ENCODE measurements at places on chromosomes 2 and 18.

DNA sequence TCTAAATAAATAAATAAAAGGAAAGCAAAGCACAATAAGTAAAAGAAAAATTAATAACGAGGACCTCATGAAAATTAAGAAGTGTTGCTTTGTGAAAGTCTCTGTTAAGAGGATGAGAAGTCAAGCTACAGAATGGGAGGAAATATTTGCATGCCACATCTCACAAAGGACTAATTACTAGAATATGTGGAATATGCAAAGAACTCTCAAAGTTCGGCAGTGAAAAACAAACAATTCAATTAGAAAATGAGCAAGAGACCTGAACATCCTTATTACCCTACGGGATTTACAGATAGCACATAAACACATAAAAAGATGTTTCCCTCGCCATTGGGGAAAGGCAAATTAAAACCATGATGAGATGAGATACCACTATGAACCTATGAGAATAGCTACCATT lies 23.3 kb downstream of the CYP26B1 start:
- DNase-seq = no peak

- no peak for DNase-seq
Measured at GRCh38 chr2:180555391-180555965, 424.9 kb upstream of the UBE2E3 start.

- no peak for DNase-seq
Measured at GRCh38 chr2:48607307-48608014, 10.2 kb upstream of the GTF2A1L start.

DNA sequence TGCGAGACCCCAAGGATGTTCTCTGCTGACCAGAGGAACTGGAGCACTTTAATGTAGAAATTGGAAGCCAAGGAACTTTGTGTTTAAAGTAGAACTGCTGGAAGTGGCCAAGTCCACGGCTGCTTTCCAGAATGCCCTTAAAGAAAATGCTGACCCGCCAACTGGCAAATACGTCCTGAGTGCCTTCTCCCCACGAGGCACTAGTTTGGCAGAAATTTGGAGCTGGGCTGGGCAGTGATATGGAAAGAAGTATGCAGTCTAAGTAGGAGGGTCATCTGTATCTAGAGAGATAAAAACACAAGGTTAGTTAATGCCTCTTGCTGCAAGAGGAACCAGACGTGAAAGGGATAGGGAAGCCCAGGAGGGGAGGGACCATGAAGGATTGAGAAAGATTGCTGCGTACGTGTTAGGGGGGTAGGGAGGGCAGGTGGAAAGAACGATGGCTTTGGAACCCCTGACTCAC lies 59.3 kb upstream of the RFX8 start:
- DNase-seq = no peak

DNA sequence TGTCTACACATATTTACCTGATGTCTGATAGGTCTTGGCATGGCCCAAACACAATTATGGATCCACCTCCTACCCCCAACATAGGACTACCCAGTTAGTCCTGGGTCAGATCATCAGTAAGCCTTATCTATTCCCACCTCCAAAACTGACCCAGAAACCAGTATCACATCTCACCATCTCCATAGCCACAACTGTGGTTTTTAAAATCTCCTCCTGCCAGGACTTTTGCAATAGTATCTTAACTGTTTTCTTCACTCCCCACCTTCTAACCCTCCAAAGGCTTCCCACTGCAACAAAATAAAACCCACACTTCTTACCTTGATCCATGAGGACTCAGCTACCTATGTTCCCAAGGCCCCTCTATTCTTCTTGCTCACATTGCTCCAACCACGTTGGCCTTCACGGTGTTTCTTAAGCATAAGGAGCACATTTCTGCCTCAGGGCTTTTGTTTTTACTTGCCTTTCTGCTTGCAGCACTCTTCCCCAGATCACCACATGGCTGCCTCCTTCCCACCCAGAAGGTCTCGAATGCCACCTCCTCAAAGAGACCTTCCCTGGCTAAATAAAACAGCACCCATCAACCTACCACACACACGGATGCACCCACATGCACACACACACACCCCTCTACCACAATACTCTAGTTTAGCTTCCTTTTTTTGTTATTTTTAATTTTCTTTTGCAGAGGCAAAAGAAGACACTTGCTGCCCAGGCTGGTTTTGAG lies 125.9 kb upstream of the SLC1A4 start:
- no peak for DNase-seq

DNA sequence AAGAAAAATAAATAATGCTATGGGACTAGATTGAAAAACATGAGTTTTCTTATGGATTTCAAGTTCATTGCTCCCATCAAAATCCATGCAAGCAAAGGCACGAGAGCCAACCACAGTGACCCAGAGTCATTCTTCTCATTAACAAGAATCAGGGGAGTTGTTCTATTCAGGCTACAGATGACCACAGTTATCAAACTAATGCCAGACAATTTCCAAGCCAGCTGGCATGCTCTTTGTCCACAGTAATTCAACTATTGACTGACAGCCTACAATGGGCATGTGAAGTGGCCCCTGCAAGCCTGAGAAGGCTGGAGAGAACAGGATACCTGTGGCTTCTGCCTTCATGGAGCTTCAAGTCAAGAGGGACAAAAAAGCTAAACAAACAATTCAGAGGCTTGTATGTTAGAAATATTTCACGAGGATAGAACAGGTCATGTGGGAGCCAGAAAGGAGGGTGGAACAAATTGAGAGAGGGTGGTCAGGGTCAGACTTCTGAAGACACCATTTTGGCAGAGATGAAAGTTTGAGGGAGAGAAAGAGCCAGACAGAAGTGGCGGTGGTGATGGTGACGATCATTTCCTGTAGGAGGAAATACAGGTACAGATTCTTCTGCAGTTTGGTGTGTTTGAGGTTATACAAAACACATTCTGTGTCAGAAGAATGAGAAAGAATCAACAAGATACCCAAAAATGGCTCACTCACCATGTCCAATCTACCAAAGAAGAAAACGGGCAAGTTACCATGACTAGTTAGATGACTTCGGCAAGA lies 732.4 kb downstream of the RNF144A start:
- no peak for DNase-seq

DNA sequence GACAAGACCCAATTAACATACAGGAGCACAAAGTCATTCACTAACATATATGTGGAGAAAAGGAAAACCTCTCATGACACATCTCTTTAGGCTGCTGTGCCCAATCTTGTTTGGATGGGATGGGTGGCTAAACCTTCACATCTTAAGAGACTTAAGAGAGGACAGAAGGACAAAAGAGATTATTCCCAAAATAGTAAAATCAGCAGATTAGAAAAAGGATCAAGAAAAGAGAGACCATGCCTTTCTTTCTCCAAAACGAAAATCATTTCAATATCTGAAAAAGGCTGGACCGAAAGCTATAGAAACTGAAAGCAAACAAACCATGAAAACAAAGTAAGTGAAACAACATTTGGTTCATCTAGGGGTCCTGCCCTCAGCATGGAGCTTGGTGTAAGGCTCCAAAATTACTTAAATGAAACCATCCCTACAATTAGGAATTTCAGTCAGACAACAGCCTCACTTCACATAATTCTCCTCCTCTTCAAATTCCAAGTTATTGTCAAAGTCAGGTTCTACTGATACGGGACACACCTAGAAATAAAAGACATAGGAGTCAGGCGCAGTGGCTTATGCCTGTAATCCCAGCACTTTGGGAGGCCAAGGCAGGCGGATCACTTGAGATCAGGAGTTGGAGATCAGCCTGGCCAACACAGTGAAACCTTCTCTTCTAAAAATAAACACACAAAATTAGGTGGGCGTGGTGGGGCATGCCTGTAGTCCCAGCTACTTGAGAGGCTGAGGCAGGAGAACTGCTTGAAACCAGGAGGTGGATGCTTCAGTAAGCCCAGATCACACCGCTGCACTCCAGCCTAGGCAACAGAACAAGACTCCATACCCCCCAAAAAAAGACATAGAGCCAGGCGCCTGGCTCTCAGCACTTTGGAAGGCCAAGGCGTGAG lies 5.2 kb downstream of the STARD7 start:
- DNase-seq = no peak

- no peak for DNase-seq
Measured at GRCh38 chr2:28305202-28305601, 87.5 kb upstream of the FOSL2 start.

GRCh38 chr2:146992057-146992456 lies 852.8 kb upstream of the ACVR2A start:
- no peak for DNase-seq

- DNase-seq = peak; percentile 17
Measured at GRCh38 chr18:63131106-63131958, 188.2 kb downstream of the BCL2 start.

GRCh38 chr2:104462731-104463130 lies 391.2 kb upstream of the POU3F3 start:
- DNase-seq = no peak

- no peak for DNase-seq
Measured at GRCh38 chr2:197801033-197801432, 3.4 kb upstream of the PLCL1 start.

DNA sequence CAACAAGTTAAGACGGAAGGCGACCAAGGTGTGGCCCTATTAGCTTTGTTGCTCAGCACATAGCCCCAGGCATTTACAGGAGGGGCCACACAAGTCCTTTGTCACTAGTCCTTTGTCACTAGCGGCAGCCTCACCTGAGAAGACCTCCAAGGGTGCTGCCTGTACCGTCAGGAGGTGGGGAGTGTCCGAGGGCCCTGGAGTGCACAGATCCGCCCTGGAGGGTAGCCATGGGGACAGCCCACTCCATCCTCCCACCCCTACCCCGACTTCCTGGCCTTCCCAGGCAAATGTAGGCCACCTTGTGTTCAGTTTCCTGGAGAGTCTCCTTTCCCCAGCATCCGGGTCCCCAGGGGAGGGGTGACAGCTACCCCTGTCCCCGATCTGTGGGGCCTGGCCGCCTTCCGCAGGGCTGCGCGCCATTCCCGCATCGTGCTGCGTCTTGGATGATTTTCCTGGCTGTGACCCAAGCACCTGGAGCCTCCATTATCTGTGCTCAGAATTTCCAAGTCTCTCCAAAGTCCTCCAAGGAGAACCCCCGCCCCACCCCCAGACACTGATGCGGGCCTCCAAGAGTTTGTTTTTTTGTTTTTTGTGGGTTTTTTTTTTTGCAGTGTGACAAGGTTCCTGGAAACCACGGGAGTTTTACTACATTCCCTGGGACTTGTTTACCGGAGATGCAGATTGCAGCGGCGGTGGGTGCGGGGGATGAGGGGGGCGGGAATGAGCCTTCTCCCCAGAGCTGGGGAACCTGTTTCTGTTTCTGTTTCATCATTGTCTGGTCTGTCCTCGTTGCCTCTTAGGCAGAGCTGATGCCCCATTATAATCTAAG lies 28.6 kb downstream of the TEX44 start:
- no peak for DNase-seq

- DNase-seq = no peak
Measured at GRCh38 chr2:2787301-2787907, 456.3 kb upstream of the MYT1L start.

GRCh38 chr2:129894616-129895015 lies 84.8 kb upstream of the RAB6C start:
- DNase-seq = no peak

GRCh38 chr2:238585836-238586821 lies 159.4 kb downstream of the ASB1 start:
- DNase-seq = no peak

DNA sequence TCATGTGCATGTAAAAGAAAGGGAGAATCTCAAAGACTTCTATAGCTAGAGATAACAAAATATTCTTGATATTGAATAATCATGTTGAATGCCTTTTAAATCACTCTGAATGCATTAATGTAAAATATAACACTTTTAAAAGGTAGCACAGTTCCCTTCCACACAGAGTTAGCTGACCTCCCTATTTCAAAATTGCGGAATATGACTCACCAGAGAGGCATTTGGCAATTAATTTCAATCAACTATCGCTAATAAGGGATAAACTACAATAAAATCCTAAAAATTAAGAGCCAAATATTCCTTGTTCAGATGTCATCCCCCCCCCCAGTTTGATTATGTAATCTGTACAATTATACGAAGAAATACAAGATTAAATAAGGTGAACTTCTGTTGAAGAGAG lies 29.3 kb downstream of the ZC3H15 start:
- no peak for DNase-seq

DNA sequence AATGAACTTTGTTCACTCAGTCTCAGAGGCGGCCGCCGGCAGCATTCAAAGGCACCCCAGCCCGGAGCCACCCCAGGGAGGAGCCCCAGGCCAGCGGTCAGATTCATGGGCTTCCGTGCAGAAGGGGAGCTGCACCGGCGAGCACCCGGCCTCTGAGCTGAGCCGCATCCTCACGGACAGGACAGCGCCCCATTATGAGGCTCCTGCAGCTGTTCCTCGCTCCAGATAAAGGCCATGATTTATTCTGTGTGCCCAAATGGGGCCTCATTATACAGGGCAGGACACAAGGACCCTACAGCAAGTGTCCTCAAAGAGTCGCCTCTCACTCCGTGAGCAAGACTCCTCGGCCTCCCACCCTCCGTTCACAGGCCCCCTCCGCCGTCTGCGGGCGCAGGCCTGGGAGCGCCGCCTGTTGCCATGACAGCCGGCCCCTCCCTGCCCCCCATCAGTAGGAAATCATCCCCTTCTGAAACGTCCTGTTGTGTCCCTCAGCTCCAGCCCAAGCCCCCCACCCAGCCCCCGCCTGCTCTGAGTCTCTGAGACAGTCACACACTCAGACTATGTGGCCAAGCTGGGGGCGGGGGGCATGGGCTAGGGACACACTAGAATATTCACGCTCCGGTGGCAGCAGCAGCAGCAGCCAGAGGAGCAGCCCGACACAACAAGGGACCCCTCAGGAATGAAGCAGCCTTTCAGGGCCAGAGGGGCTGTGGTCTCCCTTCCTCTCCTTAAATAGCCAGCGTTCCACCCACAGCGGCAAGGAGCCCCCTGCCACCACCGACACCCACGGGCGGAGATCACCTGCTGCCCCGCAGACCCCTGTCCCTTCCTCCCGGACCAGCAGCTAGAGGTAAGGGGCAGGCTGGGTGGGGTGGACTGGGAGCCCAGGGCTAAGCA lies at the start of gene GPR17:
Gene GPR17 (plus strand): TSS at position 759 of the 897 bp plus-strand sequence. CDS start 4,583 bp downstream, outside the sequence.
- DNase-seq = no peak

GRCh38 chr2:98014379-98014778 lies 18.6 kb upstream of the TMEM131 start:
- DNase-seq = no peak

GRCh38 chr2:44769349-44770011 lies 172.0 kb upstream of the SIX3 start:
- no peak for DNase-seq

GRCh38 chr18:78883501-78883900 lies 96.1 kb upstream of the SALL3 start:
- DNase-seq = no peak

DNA sequence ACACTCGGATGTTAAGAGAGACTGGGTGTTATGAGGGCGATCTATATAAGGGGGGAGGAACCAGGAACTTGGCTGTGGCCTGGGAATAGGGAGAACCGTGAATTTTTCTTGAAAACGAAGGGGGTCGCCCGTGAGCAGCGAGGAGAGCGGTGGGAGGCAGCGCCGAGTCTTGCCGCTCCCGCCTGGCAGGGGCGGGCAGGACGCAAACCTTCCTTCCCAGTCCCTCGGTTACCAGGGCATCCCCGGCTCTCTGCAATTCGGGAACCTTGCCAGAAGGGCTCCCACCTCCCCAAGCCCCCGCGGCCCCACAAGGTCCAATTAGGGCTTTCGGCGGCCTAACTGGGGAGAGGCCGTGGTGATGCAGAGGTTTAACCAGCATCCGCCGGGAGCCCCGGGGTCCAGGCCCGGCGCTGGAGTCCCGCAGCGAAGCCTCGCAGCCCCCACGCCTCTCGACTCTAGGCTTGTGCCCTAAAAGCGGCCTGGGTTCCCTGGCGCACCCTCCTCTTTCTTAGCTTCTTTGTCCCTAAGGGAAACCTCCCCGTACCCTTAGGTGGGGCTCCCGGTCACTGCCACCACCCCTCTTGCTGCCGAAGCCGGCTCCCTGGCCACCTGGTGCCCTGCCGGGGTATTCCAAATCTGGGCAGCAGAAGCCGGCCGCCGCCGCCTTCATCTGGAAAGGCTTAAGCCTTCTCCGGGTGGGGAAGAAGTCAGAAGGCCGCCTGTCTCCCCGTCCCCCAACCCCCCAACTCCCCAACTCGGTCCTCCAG lies 680 bp upstream of the FHOD3 start:
- no peak for DNase-seq
